Testis (tissue), 5 donors: ENCODE measurements at places on chromosomes 1 and 21. TPM values are rescaled to one million over a fixed set of nuclear protein-coding genes. Genes with fewer than 3 reads are reported as not detected.

OVAAL gene
- not detected for total RNA-seq

DNA sequence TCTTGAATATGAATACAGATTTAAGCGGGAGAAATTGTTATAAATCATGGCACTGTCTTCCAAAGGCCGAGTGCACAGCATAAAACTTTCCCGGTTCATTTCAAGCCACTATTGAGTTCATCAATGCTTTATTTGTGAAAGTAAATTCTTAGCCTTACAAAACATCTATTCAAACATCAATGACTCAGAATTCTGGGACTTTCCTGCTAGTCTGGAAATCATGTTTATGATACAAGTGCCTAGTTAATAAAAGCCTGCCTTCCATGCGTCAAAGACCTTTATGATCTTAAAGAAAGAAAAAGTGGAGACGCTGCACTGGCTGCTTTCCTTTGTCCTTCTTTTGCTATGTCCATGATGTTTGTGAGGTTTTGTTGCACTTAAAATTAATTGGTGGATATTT, 137.7 kb downstream of the SETD4 start:
- H3K4me1 ChIP-seq = no peaks in the 10 kb centered on the region
- no peak overlapping the region for H3K4me3 ChIP-seq
- no peak overlapping the region for H3K27ac ChIP-seq
- DNase-seq = no peak

DNA sequence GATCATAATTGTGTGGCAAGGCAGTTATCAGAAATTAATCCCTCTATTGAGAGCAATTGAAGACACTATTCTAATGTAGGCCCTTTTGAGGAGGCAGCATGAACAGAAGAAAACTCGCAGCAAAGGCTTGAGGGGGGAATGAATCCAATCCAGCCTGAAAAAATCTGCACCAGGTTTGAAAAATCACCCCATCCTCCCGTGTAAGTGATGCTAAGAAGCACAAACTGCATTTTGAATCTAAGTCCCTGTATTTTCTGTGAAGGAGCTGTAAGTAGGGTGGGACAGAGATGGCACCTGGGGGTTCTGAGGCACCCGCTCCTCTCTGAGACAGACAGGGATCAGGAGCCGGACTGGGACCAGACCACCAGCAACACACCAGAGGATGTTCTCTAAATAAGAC, at the start of gene CRB1:
Gene CRB1 (plus strand): TSS at position 241 of the 400 bp plus-strand sequence. CDS start 161 bp downstream, outside the sequence.
- H3K4me3 ChIP-seq = no peak within 1 kb of the TSS
- DNase-seq = no peak
- H3K4me1 ChIP-seq = no peaks in the 10 kb centered on the region
- H3K27ac ChIP-seq = no peak within 1 kb of the TSS

DNA sequence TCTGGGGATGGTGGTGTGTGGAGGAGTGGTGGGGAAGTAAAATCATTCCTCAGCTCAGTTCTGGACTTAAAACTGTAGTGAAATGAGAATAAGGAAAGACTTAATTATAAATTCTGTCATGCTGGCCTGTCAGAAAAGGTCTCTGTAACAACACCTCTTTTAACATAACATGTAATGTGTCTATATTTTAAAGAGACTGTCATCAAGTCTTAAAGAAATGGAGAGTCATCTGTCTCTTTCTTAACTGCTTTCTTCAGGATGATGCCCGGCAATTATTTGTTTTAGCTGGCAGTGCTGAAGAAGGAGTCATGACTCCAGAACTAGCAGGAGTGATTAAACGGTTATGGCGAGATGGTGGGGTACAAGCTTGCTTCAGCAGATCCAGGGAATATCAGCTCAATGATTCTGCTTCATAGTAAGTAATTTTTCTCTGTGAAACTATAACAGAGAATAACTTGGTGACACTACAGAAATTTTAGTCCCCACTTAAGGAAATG, 30.6 kb downstream of the GNAI3 start:
- H3K4me1 ChIP-seq = no peaks in the 10 kb centered on the region
- no peak overlapping the region for H3K27ac ChIP-seq
- no peaks in the 10 kb centered on the region for H3K36me3 ChIP-seq
- no peaks in the 10 kb centered on the region for H3K27me3 ChIP-seq
- H3K4me3 ChIP-seq = no peak overlapping the region

- no peak overlapping the region for H3K27ac ChIP-seq
- H3K4me1 ChIP-seq = peaks cover 8% of the 10 kb centered on the region
- DNase-seq = no peak
- H3K4me3 ChIP-seq = no peak overlapping the region
- H3K36me3 ChIP-seq = no peaks in the 10 kb centered on the region
Observed at GRCh38 chr1:57111175-57111574, 145.4 kb upstream of the C8B start.

HAO2 gene
- not detected for total RNA-seq

DNA sequence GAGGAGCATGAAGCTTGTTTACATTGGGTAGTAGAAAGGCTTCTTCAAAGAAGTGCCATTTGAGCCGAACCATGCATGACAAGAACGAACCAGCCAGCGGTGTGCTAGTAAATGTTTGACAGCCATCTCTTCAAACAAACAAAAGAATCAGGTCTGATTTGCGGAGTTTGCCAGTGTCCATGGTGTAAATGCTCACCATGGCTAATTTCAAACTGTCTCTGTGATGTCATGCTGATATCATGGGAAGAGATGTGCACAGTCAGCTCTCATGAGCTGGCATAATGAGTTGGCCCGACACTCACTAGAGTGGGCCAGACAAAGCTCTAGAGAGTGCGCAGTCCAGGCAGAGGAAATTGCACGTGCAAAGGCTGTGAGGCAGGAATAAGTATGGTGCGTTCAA, 101.1 kb downstream of the KAZN start:
- DNase-seq = no peak
- H3K27ac ChIP-seq = no peak overlapping the region
- no peak overlapping the region for H3K4me3 ChIP-seq
- H3K27me3 ChIP-seq = no peaks in the 10 kb centered on the region
- H3K4me1 ChIP-seq = peaks cover 5% of the 10 kb centered on the region
